ENCODE measurements at places on chromosomes 12 and 14.
A peak's percentile ranks its signal among the peaks of the same experiment; 100 is the strongest.

DNA sequence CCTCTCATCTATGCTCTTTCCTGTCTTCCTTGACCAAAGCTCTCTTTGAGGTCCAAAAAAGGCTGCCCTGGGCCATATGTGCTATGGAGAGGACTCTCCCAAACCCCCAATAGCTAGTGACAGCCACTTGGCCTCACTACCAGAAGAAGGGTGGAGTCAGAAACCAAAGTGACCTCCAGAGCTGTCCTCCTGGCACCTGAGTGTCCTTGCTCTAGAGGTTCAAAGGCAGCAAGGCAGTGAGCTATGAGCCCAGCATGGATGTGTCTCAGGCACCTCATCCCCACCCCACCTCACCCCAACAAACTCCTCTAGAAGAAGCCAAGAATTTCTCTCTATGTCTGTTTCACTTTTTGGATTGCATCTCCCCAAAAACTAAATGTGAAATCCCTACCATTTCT is 4.1 kb upstream of the AQP5 start:
- no peak overlapping the region for H3K27ac ChIP-seq
- H3K36me3 ChIP-seq: peaks cover 3% of the 10 kb centered on the region
- H3K27me3 ChIP-seq: peaks cover 65% of the 10 kb centered on the region
- no peak overlapping the region for H3K4me3 ChIP-seq
- no peak for DNase-seq

DNA sequence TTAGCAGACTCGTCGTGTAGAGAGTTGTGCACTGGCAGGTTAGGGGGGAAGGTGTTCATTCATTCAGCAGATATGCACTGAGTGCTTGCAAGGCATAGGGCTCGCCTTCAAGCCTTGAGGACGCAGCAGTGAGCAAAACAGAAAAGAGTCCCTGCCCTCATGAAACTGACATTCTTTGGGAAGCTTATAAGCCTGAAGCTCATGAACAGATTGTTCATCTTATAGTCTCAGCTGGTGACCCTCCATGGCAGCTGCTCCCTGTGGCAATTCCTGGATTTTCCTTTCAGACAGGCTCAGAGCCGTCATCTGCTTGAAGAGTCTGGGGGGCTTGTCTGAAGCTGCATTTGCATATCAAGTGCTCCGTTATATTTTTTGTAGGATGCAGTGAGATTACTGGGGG is 148.4 kb downstream of the PRKCH start:
- peaks cover 67% of the 10 kb centered on the region for H3K36me3 ChIP-seq
- peaks cover 61% of the 10 kb centered on the region for H3K4me1 ChIP-seq
- no peak overlapping the region for H3K27ac ChIP-seq
- H3K27me3 ChIP-seq: no peaks in the 10 kb centered on the region
- no peak overlapping the region for H3K4me3 ChIP-seq

GRCh38 chr14:55336162-55336561 is 64.9 kb downstream of the FBXO34 start:
- DNase-seq: no peak
- peaks cover 75% of the 10 kb centered on the region for H3K4me1 ChIP-seq
- no peaks in the 10 kb centered on the region for H3K27me3 ChIP-seq
- peaks cover 10% of the 10 kb centered on the region for H3K36me3 ChIP-seq

DNA sequence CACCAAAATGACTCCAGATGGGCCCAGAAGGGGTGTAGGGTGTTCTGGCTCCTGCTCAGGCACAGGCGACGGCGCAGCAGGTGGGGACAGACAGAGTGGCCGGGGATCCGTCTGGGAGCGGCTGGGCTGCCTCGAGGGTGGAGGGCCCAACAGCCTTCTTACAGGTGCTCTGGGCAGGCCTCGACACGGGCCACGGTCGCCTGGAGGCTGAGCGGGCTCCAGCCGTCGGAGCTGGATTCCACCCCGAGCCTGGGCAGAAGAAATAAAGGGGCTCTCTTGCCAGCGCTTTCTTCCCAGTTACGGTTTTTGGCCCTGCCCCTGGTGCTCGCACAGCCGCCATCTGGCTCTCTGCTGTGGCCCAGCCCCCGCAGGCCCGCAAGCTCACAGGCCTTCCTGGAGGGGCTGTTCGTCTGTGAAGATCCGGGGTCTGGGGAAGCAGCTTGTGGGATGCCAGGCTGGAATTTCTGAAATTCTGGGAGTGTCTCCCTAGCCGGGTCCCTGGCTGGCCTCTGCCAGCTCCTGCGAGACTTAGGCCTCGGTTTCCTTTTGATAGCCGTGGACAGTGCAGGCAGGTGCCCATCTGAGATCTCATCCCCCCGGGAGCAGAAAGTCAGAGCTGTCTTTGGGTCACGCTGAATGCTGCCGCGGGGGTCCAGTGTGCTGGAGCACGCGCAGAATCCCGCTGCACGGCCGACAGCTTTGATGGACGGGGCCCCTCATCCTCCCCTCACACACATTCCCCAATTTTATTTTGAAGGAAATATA is 122.7 kb downstream of the PAPOLA start:
- no peak for DNase-seq
- no peaks in the 10 kb centered on the region for H3K4me1 ChIP-seq
- peaks cover 4% of the 10 kb centered on the region for H3K27me3 ChIP-seq
- H3K4me3 ChIP-seq: no peak overlapping the region

DNA sequence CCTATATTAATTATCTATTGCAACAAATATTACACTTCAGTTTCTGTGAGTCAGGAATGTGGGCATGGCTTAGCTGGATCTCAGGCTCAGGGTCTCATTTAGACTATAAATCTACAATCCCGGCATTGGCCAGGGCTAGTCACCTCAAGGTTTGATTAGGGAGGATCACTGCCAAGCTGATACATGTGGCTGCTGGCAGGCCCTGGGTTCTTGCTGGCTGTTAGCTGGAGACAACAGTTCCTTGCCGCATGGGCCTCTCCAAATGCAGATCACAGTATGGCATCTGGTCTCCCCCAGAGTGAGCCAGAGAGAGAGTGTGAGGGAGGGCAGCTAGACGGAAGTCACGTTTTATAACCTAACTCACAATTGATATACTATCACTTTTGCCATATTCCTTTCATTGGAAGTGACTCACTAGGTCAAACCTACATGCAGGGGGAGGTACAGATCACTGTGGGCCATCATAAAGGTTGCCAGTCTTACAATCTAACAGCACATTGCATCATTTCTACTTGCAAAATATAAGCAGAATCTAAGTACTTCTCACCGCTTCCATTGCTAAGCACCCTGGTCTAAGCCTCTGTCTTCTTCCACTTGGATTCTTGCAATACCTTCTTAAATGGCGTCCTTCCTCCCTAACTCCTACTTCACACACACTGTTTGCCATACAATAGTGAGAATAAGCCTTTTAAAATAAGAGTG is 174.0 kb upstream of the ARHGAP5 start:
- H3K4me3 ChIP-seq: no peak overlapping the region
- no peaks in the 10 kb centered on the region for H3K27me3 ChIP-seq
- DNase-seq: no peak

DNA sequence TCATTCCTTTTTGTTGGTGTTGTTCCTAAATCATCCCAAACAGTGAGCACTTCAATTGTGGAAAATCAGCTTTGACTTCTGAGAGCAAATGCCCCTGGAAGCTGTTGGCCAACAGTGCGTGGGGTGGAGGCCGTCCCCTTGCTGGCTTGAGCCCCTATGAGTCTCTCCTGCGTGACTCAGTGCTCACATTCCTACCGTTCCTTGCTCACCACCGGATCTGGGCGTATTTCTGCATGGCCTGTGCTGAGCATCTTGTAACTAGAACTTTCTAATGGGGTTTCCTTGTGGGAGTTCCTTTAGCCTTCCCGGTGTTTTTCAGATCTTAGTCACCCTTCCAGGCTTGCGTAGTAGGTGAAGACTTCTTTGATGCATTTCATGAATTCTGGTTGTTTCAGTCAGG is 14.7 kb downstream of the SERPINA1 start:
- no peak overlapping the region for H3K27ac ChIP-seq
- no peak overlapping the region for H3K4me3 ChIP-seq
- no peaks in the 10 kb centered on the region for H3K27me3 ChIP-seq
- no peak for DNase-seq
- no peaks in the 10 kb centered on the region for H3K4me1 ChIP-seq
- H3K36me3 ChIP-seq: no peaks in the 10 kb centered on the region

DNA sequence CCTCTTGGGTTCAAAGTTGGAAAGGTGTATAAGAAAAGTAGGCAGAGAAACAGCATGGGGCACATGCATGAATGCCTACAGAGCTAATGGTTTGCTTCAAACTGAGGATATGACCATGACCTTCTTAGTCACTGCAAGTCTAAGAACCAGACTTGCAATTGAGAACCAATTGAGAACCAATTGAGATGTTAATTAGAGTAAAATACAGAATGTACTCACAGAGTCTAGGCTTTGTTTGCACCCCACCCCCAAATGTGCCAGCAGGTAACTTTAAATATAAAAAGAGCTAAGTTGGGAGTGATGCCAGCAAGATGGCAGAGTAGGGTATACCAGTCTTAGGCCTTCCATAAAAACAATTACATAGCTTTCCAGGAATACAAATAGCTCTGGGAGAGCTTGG is 227.3 kb upstream of the ALG10 start:
- H3K27ac ChIP-seq: no peak overlapping the region
- no peaks in the 10 kb centered on the region for H3K36me3 ChIP-seq
- H3K4me1 ChIP-seq: no peaks in the 10 kb centered on the region
- H3K4me3 ChIP-seq: no peak overlapping the region
- H3K27me3 ChIP-seq: no peaks in the 10 kb centered on the region

GRCh38 chr14:29421156-29421728 is 506.4 kb downstream of the PRKD1 start:
- no peaks in the 10 kb centered on the region for H3K4me1 ChIP-seq
- H3K4me3 ChIP-seq: no peak overlapping the region
- H3K27ac ChIP-seq: no peak overlapping the region
- no peaks in the 10 kb centered on the region for H3K27me3 ChIP-seq
- DNase-seq: no peak
- H3K36me3 ChIP-seq: no peaks in the 10 kb centered on the region

DNA sequence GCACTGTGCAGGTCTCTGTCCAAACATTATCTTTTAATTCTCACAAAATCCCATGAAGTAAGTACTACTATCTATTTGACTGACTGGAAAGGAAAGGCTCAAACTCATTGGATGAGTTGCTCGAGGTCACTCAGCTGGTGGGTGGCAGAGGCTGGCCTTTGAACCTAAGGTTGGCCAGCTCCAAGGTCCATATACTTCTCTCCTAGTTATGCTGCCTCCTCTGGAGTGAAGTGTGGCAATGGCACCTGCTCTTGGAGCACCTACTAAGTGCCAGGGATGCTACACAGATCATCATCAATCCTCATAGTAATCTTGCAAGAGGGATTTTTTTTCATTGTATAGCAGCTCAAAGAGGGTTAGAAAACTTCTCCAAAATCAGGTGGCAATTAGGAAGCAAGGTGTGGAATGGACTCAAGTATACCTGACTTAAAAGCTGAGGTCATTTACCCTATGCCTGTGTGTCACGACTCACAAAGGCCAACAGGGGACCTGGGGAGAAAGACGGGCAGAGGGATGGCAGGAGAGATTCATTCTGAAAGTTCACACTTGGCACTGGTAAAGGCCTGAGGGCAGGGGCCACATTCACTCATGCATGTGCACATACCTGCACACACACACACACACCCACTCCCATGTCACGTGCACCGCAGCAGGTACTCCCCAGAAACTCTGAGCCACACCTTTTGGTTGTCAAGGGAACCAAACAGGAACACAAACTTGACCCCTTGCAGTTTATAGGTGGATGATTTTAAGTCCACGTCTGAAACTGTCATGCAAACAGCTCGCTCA is 146.4 kb downstream of the FOXN3 start:
- DNase-seq: no peak
- H3K4me1 ChIP-seq: peaks cover 62% of the 10 kb centered on the region
- no peaks in the 10 kb centered on the region for H3K27me3 ChIP-seq
- H3K36me3 ChIP-seq: peaks cover 47% of the 10 kb centered on the region
- peak overlapping the region; percentile 14 for H3K27ac ChIP-seq

- H3K4me3 ChIP-seq: no peak overlapping the region
- no peak for DNase-seq
- H3K4me1 ChIP-seq: no peaks in the 10 kb centered on the region
- H3K36me3 ChIP-seq: no peaks in the 10 kb centered on the region
- H3K27ac ChIP-seq: no peak overlapping the region
These were observed 336.8 kb downstream of the LRIG3 start for GRCh38 chr12:58583529-58583928.

- peaks cover 56% of the 10 kb centered on the region for H3K36me3 ChIP-seq
- DNase-seq: no peak
- H3K4me1 ChIP-seq: peaks cover 38% of the 10 kb centered on the region
- H3K4me3 ChIP-seq: peak overlapping the region; percentile 95
- peak overlapping the region; percentile 98 for H3K27ac ChIP-seq
These were observed 34.4 kb downstream of the WBP11 start for GRCh38 chr12:14768823-14769405.

- H3K4me1 ChIP-seq: peaks cover 19% of the 10 kb centered on the region
- no peak for DNase-seq
- H3K27ac ChIP-seq: no peak overlapping the region
- H3K4me3 ChIP-seq: no peak overlapping the region
- no peaks in the 10 kb centered on the region for H3K27me3 ChIP-seq
These were observed 29.6 kb downstream of the ATXN2 start for GRCh38 chr12:111569363-111570083.

- no peaks in the 10 kb centered on the region for H3K36me3 ChIP-seq
- peaks cover 2% of the 10 kb centered on the region for H3K27me3 ChIP-seq
- no peak for DNase-seq
- H3K4me1 ChIP-seq: no peaks in the 10 kb centered on the region
- no peak overlapping the region for H3K27ac ChIP-seq
These were observed 32.6 kb upstream of the ESRRB start for GRCh38 chr14:76343386-76343785.

Data from activated T-helper 2 cell treated with anti-CD3 and anti-CD28 coated beads, Interferon-gamma antibody, Interleukin-2, Interleukin-4, amounts not matched to agents 10 μg/mL and 5 μg/mL and 100 μg/mL, durations not matched to agents 14 hours and 24 hours and 36 hours (primary cell).